ENCODE measurements at places on chromosomes 5 and 9.

DNA sequence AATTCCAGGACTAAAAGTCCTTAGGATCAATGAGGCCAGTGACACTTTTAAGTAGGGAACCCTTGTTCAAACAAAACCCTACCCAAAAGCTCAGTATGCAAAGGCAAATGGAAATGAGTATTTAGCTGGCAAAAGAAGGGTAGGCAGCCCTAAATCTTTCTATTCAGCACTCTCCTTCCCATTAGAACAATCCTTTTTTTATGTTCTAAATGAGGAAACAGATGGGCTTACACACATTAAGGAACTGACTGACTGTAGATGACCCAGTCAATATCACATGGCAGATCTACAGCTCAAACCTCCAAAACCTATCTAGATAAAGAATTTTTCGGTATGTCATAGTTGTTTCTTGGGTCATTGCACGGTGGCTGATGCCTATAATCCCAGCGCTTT lies 7.2 kb downstream of the CSNK1A1 start:
- H3K27me3 ChIP-seq, result no peaks in the 10 kb centered on the region
- H3K4me3 ChIP-seq, result no peak overlapping the region
- peaks cover 37% of the 10 kb centered on the region for H3K4me1 ChIP-seq
- DNase-seq, result no peak
- H3K27ac ChIP-seq, result no peak overlapping the region

- peaks cover 39% of the 10 kb centered on the region for H3K4me1 ChIP-seq
- no peak for DNase-seq
- no peak overlapping the region for H3K27ac ChIP-seq
- H3K4me3 ChIP-seq, result no peak overlapping the region
- peaks cover 6% of the 10 kb centered on the region for H3K27me3 ChIP-seq
- no peaks in the 10 kb centered on the region for H3K36me3 ChIP-seq
Measured at GRCh38 chr9:124242331-124243194, 15.2 kb upstream of the NEK6 start.

DNA sequence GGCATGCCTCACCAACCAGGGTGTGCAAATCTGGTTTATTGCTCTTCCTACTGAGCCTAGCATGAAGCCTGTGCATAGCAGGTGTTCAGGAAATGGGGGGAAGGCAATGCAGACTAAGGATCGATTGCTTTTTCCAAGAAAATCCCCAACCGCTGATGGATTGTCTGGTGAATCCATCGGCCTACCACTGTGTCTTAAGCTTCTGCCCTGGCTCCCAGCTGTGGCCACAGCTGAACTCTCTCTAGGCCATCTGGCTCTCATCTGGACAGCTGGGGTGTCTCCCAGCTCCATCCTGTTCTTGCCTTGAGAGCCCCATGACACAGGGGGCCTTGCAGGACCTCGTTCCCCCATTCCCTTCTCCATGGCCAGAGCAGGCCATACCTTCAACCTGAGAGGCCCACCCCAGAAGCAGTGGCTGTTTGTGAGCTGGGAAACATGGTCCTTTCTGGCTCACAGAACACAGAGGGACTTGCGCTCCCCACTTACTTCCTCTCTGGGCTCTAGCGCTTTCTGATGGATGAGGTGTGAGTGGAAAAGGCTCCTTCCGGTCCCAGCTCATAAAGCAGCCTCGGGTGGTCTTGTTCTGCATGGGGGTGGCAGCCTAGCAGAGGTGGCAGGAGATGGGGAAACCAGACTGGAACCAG lies 41.8 kb downstream of the COL27A1 start:
- no peaks in the 10 kb centered on the region for H3K36me3 ChIP-seq
- H3K4me3 ChIP-seq, result no peak overlapping the region
- H3K27me3 ChIP-seq, result no peaks in the 10 kb centered on the region
- H3K27ac ChIP-seq, result no peak overlapping the region
- DNase-seq, result no peak

GRCh38 chr5:93359296-93359959 lies 221.6 kb downstream of the NR2F1-AS1 start:
- no peaks in the 10 kb centered on the region for H3K27me3 ChIP-seq
- H3K27ac ChIP-seq, result no peak overlapping the region
- H3K36me3 ChIP-seq, result no peaks in the 10 kb centered on the region
- DNase-seq, result no peak

DNA sequence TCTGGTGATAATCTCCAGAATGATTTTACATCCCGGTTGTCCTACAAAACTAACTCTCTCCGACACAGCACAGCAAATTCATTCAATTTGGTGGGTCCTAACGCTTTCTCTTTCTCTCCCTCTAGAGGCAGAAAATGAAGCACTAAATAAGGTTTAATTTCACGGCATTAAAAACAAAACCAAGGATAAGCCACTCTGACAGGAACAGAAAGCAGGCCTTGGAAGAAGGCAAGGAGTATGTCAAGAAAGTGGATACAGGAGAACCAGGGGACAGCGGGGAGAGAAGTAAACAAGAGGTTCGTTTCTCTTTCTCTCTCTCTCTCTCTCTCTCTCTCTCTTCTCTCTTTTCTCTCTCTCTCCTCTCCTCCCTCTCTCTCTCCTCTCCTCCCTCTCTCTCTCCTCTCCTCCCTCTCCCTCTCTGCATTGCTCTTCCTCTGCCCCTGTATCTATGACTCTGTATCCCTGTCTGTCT lies 49.8 kb downstream of the EBF1 start:
- H3K27ac ChIP-seq, result no peak overlapping the region
- no peak for DNase-seq
- no peak overlapping the region for H3K4me3 ChIP-seq

- peaks cover 6% of the 10 kb centered on the region for H3K27me3 ChIP-seq
- no peaks in the 10 kb centered on the region for H3K4me1 ChIP-seq
- H3K36me3 ChIP-seq, result no peaks in the 10 kb centered on the region
- H3K27ac ChIP-seq, result no peak overlapping the region
- DNase-seq, result no peak
- H3K4me3 ChIP-seq, result no peak overlapping the region
Measured at GRCh38 chr5:153896701-153897100, 142.0 kb downstream of the FAM114A2 start.

DNA sequence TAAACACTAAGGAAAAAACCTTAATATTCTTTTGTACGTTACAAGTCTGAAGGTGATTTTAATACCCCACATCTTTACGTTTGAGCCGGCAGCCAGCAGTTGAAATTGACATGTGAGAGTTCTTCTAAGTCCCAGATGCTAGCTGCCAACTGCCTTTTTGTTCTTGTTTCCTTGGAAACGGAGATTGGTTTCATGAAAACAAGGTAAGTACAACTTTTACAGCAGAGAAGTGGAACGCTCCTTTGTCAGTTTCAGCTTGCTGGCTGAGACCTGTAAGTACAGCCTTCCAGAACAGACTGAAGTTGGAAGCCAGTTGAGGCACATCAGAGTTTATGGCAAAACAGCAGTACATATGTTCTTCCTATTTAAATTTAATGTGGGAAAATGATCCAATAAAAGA lies 1018.4 kb upstream of the ARRDC3 start:
- no peak for DNase-seq
- no peaks in the 10 kb centered on the region for H3K27me3 ChIP-seq
- H3K36me3 ChIP-seq, result no peaks in the 10 kb centered on the region
- no peak overlapping the region for H3K4me3 ChIP-seq

Measured in activated CD4-positive, alpha-beta T cell treated with anti-CD3 and anti-CD28 coated beads, Interleukin-2, amount 10 ng/mL, durations not matched to agents 24 days and 14 days (primary cell).